Aorta (tissue), 5 donors: ENCODE measurements at places on chromosomes 7 and 10. TPM values are rescaled to one million over a fixed set of nuclear protein-coding genes. Genes with fewer than 3 reads are reported as not detected.
A peak's percentile ranks its signal among the peaks of the same experiment; 100 is the strongest.

DNA sequence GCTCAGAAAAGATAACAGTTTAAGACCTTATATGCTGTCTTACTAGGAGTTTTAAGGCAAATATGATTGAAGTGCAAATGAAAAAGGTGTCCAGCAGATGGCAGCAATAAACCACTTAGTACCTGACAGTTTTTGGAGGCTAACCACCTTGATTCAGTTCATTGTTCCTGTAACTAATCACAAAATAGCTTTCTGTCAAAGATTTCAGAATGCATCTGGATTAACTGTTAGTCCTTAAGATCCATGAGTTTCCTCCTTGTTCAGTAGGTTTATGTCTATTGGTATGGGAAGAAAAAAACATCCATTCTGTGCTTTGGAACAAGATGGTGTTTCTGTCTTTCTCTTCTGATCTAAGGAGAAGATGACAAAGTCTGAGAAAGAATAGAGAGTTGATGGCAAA, 46.6 kb downstream of the CCSER2 start:
- no peak for DNase-seq

DNA sequence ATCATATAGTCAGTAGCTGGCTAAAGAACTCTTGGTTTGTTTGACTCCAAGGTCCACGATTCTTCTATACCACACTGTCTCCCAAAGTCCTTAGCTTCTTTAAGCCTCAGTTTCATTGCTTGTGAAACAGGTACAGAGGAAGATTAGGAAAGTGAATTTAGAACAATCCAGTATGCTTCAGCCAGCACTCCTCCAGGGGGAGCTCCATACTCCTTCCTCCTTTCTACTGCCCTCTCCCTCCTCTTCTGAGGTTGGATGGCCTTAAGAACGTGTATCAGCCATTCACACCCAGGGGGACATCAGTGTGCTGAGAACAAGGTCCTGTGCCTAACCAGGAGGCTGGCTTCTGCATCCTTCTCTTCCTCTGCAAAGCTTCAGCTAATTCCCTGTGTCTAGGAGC, 54.8 kb upstream of the CALD1 start:
- DNase-seq = no peak

GRCh38 chr10:53153831-53154230, 381.2 kb upstream of the MBL2 start:
- no peak for DNase-seq

DNA sequence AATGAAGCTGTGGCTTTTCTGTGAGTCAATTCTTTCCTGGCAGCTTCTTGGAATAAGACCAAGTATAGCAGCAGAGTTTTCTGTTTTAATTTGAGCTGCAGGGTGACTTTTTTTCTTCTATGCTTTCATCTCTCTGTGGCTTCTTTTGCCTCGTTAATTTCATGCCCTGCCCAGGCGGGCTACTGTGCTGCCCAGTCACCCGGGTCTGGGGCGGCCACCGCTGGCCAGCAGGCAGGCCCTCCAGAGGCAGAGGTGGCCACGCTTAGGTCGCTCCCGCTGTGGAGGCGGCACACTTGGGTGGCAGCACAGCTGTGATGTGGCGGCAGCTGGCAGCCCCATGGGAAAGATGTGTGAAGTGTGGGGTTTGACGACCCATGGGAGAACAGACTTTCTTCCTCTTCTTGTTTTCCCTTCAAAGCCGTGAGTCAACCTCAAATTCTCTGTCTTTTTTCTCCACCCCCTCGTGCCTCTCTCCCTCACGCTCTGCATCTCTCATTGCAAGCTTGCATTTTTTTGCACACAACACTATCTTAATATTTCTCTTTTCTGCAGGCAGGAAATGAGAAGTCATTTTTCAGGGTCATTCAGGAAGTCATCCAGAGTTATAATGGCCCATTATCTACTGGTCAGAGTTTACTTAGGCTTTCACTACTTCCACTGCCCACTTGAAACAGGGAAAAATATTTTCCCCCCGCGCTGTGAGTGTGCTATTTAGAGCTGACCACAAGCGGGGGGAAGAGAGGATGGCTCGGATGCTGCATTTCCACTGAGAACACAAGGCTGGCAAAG, 67.8 kb downstream of the EGFR start:
- DNase-seq = peak; percentile 74

- DNase-seq = no peak
These were observed 165.8 kb upstream of the KLF6 start for GRCh38 chr10:3950676-3951275.

The PSD gene
- 1.4 TPM for total RNA-seq

The FAM25A gene
- total RNA-seq = not detected

The CARD11 gene
- 1.9 TPM for total RNA-seq

The PALD1 gene
- 10.7 TPM for total RNA-seq

The ATP6V1F gene
- 84.8 TPM for total RNA-seq
